ENCODE measurements at places on chromosomes 13 and 19. TPM values are rescaled to one million over a fixed set of nuclear protein-coding genes. Genes with fewer than 3 reads are reported as not detected.

DNA sequence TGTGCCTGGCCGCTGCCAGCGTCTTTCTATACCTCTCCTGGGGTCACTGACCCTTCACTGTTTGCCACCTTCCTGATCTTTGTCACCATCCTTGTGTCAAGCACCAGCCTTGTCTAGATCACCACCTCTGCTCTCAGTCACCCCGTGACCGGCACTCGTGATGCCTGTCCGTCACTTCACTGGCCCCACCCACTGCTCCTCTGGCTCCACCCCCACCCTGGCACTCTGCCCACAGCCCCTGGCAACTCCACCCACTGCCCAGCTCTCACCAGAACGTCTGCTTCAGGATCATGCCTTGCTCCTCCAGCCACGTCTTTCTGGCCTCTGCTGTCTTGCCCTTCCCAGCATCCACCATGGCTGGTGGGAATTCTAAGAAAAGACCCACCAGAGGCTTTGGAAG, 24.8 kb upstream of the PLA2G4C start:
- H3K27me3 ChIP-seq: no peaks in the 10 kb centered on the region
- H3K4me3 ChIP-seq: no peak overlapping the region
- H3K36me3 ChIP-seq: no peaks in the 10 kb centered on the region
- no peak overlapping the region for H3K27ac ChIP-seq

DNA sequence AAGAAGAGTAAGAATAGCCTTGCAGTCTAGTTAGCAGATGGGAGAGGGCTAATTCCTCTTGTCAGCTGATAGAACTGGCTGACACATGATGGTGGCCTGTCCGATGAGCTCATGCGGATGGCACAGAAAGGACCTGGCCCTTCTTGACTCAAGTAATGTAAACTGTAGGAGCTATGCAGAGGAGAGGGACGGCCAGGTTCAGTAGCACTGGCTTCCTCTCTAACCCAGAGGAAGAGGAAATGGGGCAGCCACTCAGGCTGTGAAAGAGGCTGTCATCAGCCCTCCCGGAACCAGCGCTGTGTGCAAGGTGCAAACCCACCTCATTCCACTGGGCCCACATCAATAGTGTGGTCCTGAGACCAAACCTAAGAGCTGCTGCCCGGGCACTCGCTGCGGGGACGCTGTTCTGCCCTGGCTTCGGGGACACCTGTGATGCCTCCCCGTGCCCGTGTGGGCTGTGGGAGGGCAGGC, 30.8 kb upstream of the USE1 start:
- peaks cover 34% of the 10 kb centered on the region for H3K4me1 ChIP-seq
- peak; percentile 76 for DNase-seq
- peak overlapping the region; percentile 97 for H3K4me3 ChIP-seq
- no peaks in the 10 kb centered on the region for H3K36me3 ChIP-seq
- no peaks in the 10 kb centered on the region for H3K27me3 ChIP-seq

- no peaks in the 10 kb centered on the region for H3K27me3 ChIP-seq
- DNase-seq: no peak
- H3K4me3 ChIP-seq: peak overlapping the region; percentile 23
Observed at GRCh38 chr13:32407854-32408253, 20.1 kb downstream of the N4BP2L1 start.

DNA sequence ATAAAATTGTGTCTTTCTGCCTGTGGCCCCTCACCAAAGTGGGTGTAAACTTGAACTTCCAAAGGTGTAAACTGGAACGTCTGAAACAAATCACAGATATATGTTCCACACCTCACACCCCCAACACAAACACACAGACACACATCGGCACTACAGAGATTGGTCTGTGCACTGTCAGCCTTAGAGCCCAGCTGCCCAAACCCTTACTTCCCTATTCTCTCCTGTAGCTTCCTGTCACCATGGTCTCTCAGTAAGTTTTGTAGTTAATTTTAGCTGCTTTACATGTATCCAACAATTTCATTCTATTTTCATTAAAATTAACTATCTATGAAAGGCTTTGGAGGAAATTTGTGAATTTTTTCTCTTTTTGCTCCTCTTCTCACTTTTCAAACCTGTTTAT, 5.4 kb downstream of the TM9SF2 start:
- peaks cover 80% of the 10 kb centered on the region for H3K4me1 ChIP-seq
- peaks cover 32% of the 10 kb centered on the region for H3K36me3 ChIP-seq
- peak overlapping the region; percentile 43 for H3K27ac ChIP-seq
- no peaks in the 10 kb centered on the region for H3K27me3 ChIP-seq
- peak overlapping the region; percentile 26 for H3K4me3 ChIP-seq
- no peak for DNase-seq

GRCh38 chr19:7349231-7349591, 474 bp downstream of the ARHGEF18 start:
- H3K27ac ChIP-seq: peak overlapping the region; percentile 89
- DNase-seq: no peak
- H3K27me3 ChIP-seq: no peaks in the 10 kb centered on the region

- H3K4me1 ChIP-seq: no peaks in the 10 kb centered on the region
- H3K27me3 ChIP-seq: peaks cover 28% of the 10 kb centered on the region
- H3K4me3 ChIP-seq: no peak overlapping the region
- no peak for DNase-seq
- H3K27ac ChIP-seq: no peak overlapping the region
Observed at GRCh38 chr19:15701757-15702533, 25.9 kb upstream of the OR10H2 start.

DNA sequence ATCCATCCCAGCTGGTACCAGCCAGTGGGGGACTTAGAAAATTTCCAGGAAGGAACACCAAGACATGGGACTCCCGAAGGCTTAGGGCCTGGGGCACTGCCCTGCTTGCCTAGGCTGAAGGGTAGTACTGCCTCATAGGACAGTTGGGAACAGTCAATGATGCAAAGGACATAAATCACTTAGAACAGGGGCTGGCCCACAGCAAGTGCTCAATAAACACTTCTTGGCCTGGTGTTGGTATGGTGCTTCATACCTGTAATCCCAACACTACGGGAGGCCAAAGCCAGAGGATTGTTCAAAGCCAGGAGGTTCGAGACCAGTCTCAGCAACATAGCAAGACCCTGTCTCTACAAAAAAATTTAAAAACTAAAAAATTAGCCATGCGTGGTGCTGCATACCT, 5.8 kb downstream of the KEAP1 start:
- H3K36me3 ChIP-seq: peaks cover 4% of the 10 kb centered on the region
- peaks cover 32% of the 10 kb centered on the region for H3K4me1 ChIP-seq
- no peaks in the 10 kb centered on the region for H3K27me3 ChIP-seq

DNA sequence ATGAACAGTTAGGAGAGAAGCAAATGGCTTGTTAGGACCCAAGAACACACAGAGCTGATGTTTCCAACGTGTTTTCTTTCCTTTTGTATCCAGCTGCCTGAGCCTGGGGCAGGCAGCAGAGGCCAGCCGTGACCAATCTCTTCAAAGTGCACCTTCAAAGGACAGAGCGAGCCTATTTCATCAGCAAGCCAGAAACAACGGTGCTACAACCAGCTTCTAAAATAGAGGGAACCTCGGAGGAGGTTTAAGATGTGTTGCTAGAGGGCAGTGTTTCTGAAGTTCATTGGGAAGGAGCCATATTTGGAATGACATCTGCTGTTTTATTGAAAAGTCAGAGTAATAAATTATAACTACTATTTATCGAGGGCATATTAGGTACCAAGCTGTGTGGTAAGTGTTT, 56.2 kb upstream of the RFC3 start:
- H3K4me1 ChIP-seq: no peaks in the 10 kb centered on the region
- peaks cover 11% of the 10 kb centered on the region for H3K27me3 ChIP-seq
- H3K4me3 ChIP-seq: no peak overlapping the region
- no peak overlapping the region for H3K27ac ChIP-seq
- H3K36me3 ChIP-seq: no peaks in the 10 kb centered on the region

DNA sequence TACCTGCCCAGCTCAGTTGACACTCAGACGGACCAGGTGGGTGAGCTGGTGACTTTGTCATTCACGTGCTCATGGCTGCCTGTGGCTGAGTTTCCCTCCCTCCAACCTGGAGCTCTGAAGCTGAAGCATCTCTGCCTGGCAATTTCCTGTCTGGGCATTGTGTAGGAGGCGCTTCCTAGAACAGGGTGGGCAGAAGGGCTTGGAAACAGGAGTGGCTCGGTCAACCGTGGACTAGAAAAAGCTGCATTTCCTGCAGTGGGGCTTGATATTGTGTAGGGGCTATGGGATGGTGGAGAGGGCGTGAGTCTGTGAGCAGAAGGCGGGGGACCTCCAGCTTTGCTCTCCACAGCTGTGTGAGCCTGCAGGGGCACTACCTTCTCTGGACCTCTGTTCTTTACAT, 278.3 kb downstream of the TEX29 start:
- no peak overlapping the region for H3K4me3 ChIP-seq
- H3K36me3 ChIP-seq: no peaks in the 10 kb centered on the region
- peaks cover 5% of the 10 kb centered on the region for H3K4me1 ChIP-seq
- peaks cover 6% of the 10 kb centered on the region for H3K27me3 ChIP-seq
- no peak for DNase-seq

The ZNF850 gene
- total RNA-seq: 3.9 TPM

The DNAJC3 gene
- 35.0 TPM for total RNA-seq

The RFPL4AL1 gene
- not detected for total RNA-seq

The LRRC63 gene
- total RNA-seq: 0.59 TPM

Measured in natural killer cell treated with Interleukin-12 subunit alpha and Interleukin-12 subunit beta and Interleukin-15 and Interleukin-18, amount 100 ng/mL, for 72 hours (primary cell).